ENCODE measurements at places on chromosomes 4 and X.

- no peak for DNase-seq
Measured at GRCh38 chrX:15973946-15974345, 119.3 kb upstream of the AP1S2 start.

- DNase-seq: no peak
Measured at GRCh38 chrX:54238588-54238987, 55.5 kb upstream of the FAM120C start.

DNA sequence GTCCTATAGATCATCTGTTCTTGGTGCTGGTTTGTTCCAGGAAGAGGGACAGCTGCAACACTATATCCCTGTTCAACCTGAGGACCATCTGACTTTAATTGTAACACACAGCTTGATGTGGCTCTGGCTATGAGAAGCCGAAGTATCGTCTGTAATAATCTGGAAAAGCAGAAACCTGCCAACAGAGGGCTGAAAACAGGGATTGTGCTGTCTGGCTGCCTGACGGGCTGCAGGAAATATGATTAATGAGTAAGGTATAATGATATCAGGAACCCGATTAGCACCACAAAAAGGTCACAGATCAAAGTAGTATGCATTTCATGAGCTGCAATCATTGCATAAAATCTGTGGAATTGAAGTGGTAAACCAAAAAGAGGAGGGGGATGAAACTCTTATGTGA is 170.4 kb upstream of the MAB21L2 start:
- no peak for DNase-seq

DNA sequence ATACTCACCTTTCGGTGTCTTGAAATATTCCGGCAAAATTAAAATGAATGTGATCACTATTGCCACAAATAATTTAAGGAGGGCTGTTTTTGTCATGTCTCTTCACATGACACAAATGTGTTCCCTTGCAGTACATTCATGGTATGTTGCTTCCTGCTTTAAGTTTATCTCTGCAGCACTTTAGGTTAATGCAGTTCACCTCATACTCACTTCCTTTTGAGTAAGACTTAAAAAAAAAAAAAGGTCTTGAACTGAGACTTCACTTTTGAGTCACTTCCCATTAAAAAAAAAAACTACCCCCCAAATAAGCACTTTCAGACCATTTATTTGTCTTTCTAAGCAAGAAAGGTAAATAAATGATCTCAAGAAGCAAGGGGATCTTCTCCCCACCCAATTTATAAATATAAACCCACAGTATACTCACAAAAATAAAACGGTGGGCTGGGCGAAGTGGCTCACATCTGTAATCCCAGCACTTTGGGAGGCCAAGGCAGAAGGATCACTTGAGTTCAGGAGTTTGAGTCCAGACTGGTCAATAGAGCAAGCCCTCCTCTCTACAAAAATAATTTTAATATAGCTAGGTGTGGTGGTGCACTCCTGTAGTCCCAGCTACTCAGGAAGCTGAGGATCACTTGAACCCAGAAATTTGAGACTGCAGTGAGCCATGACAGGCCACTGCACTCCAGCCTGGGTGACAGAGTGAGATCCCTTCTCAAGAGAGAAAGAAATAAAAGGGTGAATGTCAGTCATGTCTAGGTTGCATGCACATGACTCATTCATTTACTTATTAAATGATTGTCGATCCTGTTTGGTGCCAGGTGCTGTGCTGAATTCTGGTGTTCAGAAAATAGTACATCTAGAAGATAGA is at the start of gene TMEM156:
Gene TMEM156, minus strand, starts transcription at position 192 of the 868 bp plus-strand sequence. Its CDS starts 96 bp downstream, at position 96.
- DNase-seq: no peak

- no peak for DNase-seq
Measured at GRCh38 chr4:77072195-77072753, 3.5 kb downstream of the CCNI start.

DNA sequence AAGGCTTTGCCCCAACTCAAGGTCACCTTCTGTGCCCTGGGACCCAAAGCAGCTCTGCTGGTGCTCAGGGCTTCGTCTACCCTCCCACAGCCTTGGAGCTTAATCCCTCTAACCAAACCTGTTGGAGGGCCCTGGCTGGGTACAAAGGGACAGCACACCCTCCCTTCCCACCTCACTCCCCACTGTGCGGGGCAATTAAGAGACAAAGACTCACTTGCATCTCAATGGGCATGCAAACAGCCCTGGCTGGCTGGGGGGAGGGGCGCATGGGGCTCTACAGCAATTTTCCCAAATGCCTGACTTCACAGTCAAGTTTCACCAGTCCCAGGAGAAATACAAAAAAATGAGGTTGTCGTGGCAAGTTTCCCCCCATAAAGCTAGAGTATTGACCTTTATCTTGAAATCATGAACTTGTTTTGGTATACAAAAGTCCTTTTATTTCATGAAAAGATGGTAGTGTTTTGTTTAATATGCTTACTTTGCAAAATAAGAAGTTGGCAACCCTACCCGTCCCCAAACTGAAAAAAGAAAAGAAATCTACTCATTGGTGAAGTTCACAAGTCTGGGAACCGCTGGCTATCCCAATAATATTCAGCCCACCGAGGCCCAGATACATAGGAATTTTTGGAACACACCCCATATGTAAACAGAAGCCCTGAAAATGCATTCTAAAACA is 4.1 kb upstream of the CD99L2 start:
- DNase-seq: no peak

DNA sequence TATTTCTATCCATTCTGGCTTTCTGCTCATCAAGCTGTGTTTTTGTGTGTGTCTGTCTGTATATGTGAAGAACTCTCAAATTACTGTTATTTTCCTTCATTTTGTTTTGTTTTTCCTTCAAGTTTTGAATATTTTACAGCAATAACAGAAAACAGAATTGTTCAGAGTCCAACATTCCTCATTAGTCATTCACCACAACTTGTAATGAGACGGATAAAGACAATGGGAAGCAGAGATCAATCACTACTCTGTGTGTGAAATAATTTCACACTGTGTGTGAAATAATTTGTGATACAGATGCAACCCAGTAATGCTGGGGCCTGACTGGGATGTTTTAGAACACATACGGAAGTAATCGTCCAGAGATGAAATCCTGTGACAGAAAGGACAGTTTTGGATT is 55.2 kb downstream of the HPGD start:
- no peak for DNase-seq

DNA sequence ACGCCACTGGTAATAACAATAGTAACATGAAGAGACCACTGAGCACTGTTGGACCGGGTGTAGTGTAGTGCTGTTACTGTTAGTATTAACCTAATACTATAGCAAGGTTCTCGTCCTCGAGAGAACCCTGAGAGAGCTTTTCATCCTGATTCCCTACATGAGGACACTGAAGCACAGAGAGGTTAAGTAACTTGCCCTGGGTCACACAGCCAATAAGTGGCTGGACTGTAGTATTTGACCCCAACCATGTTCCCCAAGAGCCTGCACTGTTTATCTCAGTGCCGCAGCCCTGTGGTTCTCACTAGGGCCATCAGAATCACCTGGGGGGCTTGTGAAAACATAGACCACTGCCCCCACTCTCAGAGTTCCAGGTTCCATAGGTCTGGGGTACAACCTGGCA is 10.4 kb downstream of the SCML1 start:
- DNase-seq: no peak

GRCh38 chr4:152166567-152166966 is 369.3 kb downstream of the FBXW7 start:
- no peak for DNase-seq

- DNase-seq: no peak
Measured at GRCh38 chr4:187547316-187547715, 448.3 kb upstream of the ZFP42 start.

GRCh38 chr4:77074381-77074831 is 1.4 kb downstream of the CCNI start:
- DNase-seq: no peak
